ENCODE measurements at places on chromosomes 13 and 19. TPM values are rescaled to one million over a fixed set of nuclear protein-coding genes. Genes with fewer than 3 reads are reported as not detected.

GRCh38 chr19:41998246-41999020 is 4.4 kb upstream of the ATP1A3 start:
- no peak for DNase-seq

DNA sequence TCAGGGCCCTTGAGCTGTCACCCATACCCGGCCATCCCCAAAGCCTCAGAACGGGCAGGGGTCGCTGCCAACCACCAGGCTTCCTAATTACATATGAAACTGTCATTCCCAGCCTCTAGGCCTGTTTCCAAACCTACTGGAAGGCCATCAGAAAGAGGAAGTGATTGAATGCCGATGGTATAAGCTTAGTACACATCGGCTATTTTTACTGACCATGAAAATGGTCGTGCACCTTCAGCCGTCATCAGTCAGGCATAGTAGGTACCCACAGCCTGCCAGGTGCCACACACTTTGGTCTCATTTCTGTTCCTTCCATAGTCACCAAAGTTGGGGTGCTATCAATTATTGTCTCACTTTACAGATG is 10.2 kb downstream of the KRI1 start:
- DNase-seq: no peak

- no peak for DNase-seq
These were observed 23.7 kb upstream of the TFDP1 start for GRCh38 chr13:113560645-113561416.

The CGB8 gene
- not detected for total RNA-seq

The TEX29 gene
- not detected for total RNA-seq

The ZNF816 gene
- 2.4 TPM for total RNA-seq

The HPN gene
- total RNA-seq: not detected

Data from frontal cortex (tissue), 4 donors.